ENCODE measurements at places on chromosomes 4 and X.

DNA sequence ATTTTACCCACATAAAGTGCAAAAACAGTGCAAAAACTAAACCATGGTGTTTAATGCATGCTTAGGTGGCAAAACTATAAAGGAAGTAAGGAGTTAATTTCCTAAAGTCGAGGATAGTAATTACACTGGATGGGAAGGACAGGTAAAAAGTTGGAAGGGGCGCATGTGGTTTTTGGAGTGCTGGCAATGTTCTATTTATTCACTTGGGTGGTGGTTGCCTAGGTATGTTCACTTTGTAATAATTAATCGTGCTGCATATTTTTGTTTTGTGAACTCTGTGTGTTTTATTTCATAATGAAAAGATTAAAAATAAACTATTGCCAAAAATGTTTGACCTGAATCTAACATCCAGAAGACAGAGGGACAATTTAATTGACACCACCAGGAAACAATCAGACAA, 32.1 kb upstream of the SMARCA5 start:
- no peaks in the 10 kb centered on the region for H3K36me3 ChIP-seq
- no peak overlapping the region for H3K4me3 ChIP-seq
- DNase-seq = no peak
- H3K4me1 ChIP-seq = no peaks in the 10 kb centered on the region
- H3K27me3 ChIP-seq = no peaks in the 10 kb centered on the region

- no peaks in the 10 kb centered on the region for H3K27me3 ChIP-seq
- no peaks in the 10 kb centered on the region for H3K4me1 ChIP-seq
- H3K36me3 ChIP-seq = no peaks in the 10 kb centered on the region
- no peak overlapping the region for H3K27ac ChIP-seq
- DNase-seq = peak; percentile 4
Measured at GRCh38 chrX:23552303-23552702, 115.0 kb upstream of the PRDX4 start.

DNA sequence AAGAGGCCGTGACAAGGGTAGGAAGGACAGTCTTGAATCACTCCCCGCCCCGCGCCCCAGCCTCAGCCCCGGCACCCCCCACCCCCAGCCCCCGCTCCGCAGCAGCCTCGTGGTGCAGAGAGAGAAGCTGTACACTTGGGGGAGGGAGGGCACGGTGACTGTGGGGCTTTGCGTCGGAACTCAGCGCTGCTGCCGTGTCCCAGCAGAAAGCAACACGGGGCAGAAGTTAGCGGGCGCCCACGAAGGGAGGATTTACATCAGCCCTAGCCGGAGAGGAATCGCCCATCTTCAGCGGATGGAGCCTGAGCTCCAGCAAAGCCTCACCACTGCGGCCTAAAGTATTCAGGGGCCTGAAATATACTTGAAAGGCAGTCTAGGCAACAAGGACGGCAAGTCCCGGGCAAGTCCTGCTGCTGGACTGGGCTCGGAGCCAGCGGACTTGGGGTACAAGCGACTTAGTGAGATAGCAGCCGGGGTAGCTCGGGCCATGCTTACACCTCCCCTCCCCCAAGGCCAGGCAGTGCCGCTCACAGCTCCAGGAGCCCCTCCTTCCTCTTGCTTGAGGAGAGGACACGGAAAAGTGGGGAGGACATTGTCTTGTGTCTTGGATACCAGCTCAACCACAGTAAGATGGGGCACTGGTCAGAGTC, 18.5 kb upstream of the OPN1LW start:
- H3K4me1 ChIP-seq = no peaks in the 10 kb centered on the region
- no peak overlapping the region for H3K4me3 ChIP-seq
- peak; percentile 77 for DNase-seq

DNA sequence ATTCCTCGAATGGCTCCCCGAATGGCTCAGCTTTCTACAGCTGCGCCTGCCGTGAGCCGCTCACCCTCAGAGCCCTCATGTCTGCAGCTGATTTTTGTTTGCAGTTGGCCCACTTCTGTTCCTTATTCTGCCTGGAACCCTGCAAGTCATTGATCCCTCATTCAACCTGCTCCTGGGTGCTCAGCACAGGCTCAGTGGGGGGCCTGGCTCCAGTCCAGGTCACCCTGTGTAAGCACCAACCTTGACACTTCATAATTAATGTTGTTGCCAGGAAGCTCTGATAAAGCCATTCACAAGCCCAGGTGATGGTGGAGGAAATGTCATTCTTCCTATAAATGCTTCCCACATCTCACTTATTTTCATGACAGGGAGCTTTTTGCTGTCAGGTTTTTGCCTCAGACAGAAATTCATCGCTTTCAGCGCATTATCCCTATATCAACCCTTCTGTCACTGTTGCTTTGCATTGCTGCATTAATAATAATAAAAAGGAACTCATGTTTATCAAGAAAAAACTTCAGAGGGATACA, 85.7 kb downstream of the F11 start:
- no peaks in the 10 kb centered on the region for H3K27me3 ChIP-seq
- DNase-seq = no peak
- no peaks in the 10 kb centered on the region for H3K36me3 ChIP-seq
- no peak overlapping the region for H3K4me3 ChIP-seq
- H3K27ac ChIP-seq = no peak overlapping the region
- H3K4me1 ChIP-seq = no peaks in the 10 kb centered on the region

DNA sequence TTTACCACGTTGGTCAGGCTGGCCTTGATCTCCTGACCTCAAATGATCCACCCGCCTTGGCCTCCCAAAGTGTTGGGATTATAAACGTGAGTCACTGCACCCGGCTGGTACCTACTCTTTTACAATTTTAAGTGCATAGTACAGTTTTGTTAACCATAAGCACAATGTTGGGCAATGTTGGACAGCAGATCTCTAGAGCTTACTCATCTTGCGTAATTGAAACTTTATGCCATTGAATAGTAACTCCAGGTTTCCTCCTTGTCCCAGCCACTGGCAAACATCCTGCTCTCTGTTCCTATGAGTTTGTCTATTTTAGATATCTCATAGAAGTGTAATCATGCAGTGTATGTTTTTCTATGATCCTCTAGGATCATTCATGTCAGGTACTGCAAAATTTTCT, 9.3 kb upstream of the CPE start:
- no peak overlapping the region for H3K4me3 ChIP-seq
- no peaks in the 10 kb centered on the region for H3K27me3 ChIP-seq
- no peaks in the 10 kb centered on the region for H3K36me3 ChIP-seq
- DNase-seq = no peak

DNA sequence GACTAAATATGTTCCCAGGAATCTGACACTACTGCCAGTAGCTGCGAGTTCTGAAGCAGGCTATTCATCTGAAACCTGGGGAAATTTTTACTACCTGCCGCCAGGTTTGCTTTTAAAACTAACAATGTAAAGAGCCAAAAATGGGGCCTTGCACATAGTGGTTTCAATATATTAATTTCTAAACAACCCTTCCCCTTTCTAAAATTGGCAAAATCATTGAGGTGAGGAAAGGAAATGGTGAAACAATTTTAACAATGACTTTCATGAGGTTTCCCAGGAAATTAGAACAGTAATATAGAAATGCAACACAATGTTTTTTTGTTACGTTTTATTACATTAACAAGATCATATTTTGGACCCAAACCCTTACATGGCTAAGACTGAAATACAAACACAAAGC, 21.3 kb downstream of the FANCB start:
- no peaks in the 10 kb centered on the region for H3K36me3 ChIP-seq
- H3K27me3 ChIP-seq = no peaks in the 10 kb centered on the region
- DNase-seq = no peak
- H3K4me3 ChIP-seq = no peak overlapping the region
- no peaks in the 10 kb centered on the region for H3K4me1 ChIP-seq

GRCh38 chrX:129596077-129596476, 56.0 kb downstream of the OCRL start:
- no peak for DNase-seq
- no peaks in the 10 kb centered on the region for H3K4me1 ChIP-seq
- H3K36me3 ChIP-seq = no peaks in the 10 kb centered on the region

DNA sequence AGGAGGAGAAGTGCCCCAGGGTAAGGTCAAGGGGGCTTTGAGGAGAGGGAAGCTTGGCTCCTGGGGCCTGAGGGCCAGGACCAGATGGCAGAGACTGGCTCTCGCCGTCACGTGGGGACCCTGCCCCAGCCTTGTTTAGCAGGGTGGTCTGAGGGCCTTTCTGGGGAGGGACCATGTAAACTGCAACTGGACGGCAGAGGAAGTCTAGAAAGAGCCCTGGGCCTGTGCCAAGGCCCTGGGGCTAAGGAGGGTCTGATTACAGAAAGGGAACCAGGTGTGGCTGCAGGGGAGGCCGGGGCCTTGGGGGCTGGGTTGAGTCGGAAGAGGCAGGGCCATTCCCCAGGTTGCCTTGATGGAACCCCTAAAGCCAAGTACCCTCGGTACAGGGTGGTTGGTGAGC, 1.8 kb upstream of the HGFAC start:
- H3K27me3 ChIP-seq = no peaks in the 10 kb centered on the region
- H3K36me3 ChIP-seq = no peaks in the 10 kb centered on the region
- no peak overlapping the region for H3K4me3 ChIP-seq
- DNase-seq = peak; percentile 68
- no peaks in the 10 kb centered on the region for H3K4me1 ChIP-seq

DNA sequence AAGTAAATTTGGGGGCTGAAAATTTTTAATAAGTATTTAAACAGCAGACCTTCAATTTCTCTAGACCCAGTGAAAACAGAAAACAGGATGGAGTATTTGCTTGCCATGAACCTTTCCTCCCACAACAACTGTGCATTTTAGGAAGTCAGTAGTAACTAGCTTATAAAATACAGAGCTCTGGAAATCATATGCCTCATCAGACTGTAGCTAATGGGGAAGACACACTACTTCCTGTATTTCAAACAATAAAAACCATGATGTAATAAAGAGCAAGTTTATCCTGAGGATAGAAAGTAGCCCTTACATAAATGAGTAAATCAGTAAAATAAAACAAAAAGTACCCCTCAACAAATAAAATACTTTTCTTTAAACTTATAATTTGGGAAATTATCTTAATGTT, 280.1 kb upstream of the ZFP42 start:
- DNase-seq = no peak
- H3K27ac ChIP-seq = no peak overlapping the region
- H3K4me3 ChIP-seq = no peak overlapping the region
- H3K36me3 ChIP-seq = no peaks in the 10 kb centered on the region
- H3K27me3 ChIP-seq = no peaks in the 10 kb centered on the region

- H3K4me1 ChIP-seq = no peaks in the 10 kb centered on the region
- H3K36me3 ChIP-seq = no peaks in the 10 kb centered on the region
- no peaks in the 10 kb centered on the region for H3K27me3 ChIP-seq
- H3K4me3 ChIP-seq = no peak overlapping the region
- DNase-seq = no peak
Measured at GRCh38 chr4:163663454-163664225, 169.2 kb downstream of the TMA16 start.

- no peak overlapping the region for H3K4me3 ChIP-seq
- H3K36me3 ChIP-seq = no peaks in the 10 kb centered on the region
- H3K27ac ChIP-seq = peak overlapping the region; percentile 8
Measured at GRCh38 chrX:49237060-49237459, 1.8 kb downstream of the CCDC22 start.

Data from lung (tissue), 17 donors.